ENCODE measurements at places on chromosomes 3 and 15.

DNA sequence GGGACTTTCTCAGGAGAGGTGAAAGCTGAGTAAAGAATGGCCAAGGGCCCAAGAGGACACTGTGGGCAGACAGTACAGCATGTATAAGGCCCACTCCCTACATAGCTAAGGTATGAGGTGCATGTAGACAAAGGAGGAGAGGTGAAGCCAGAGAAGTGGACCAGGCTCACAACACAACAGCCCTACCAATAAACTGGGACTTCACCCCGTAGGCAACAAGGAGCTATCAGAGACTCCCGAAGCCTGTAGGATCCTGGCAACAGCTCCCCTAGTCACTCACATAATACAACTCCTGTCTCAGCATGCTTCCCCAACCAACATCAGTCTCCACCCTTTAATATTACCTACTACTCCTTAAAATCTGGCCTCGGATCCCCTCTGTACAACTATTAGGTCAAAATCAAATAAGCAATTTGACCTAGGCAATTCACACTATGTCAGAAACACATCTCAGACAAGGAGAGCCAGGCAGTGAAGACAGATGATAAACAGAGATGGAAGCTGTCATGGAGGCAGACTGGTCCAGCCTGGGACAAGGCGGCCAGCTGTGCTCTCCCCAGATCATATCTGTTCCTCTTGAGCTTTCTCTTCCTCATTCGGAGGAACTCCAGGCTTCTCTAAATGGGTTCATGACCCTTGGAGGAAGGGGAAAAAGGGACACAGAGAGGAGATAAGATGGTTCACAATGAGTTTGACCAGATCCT lies 1.4 kb downstream of the XXYLT1 start:
- DNase-seq = no peak

GRCh38 chr15:31304751-31305365 lies 21.8 kb upstream of the KLF13 start:
- DNase-seq = no peak

DNA sequence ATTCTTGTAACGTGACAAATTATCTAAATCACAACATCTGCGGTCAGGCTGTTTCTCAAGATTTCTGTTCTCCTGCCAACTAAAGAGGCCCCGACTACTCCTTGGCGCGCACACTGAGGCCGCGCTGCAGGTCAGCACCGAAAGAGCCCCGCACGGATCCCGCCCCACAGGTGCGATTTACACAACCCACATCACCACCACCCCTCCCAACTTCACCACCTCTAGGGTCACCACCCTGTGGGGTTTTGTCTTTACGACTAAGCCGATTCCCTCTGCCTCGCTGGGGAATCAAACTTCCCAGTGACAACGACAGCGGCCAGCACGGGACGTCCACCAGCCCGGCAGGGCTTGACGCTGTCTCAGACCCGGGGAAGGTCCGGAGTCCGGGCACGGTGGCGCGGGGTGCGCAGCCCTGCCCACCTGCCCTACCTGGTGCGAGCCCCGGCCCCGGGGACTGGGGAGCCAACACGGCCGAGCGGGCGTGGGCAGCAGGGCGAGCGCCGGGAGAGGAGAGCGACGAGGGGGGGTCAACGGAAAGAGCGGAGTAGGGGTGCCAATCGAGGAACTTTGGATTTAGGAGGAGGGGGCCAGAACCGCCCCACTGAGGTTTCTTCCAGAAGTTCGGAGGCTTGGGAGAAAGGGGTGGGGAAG lies 764 bp downstream of the UACA start:
- DNase-seq = no peak

DNA sequence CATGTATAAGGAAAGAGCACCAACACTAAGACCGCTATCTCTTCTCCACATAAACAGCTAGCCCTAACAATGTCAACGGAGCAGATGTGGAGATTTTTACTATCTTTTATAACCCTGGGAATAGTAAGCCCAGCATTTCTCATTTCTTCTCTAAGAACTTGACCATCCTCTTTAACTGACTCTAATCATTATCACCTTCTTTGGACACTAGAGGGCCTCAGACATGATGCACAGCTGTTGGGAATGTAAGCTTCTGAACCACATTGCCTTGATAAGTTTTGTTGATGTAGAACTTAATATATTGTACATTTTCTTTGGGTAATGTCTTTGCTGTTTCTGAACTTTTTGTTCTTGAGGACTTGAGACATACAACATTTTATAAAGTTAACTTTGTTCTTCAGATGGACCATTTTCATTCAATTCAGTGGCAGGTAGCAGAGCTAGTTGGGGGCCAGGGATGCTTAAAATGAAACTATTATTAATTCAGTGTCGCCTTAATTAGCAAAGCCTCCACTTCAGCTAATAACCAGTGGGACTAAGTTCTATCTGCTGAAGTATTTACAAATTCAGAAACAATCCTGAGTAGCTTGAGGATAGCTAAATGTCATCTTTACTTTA lies 9.6 kb upstream of the TAGLN3 start:
- DNase-seq = no peak

GRCh38 chr15:74768099-74768770 lies 13.6 kb upstream of the CSK start:
- DNase-seq = no peak

GRCh38 chr3:125318167-125318865 lies 56.8 kb downstream of the ZNF148 start:
- DNase-seq = no peak

- no peak for DNase-seq
Measured at GRCh38 chr3:24520976-24521419, 26.3 kb upstream of the THRB start.
